ENCODE measurements at places on chromosomes 1 and 21.
A peak's percentile ranks its signal among the peaks of the same experiment; 100 is the strongest.

DNA sequence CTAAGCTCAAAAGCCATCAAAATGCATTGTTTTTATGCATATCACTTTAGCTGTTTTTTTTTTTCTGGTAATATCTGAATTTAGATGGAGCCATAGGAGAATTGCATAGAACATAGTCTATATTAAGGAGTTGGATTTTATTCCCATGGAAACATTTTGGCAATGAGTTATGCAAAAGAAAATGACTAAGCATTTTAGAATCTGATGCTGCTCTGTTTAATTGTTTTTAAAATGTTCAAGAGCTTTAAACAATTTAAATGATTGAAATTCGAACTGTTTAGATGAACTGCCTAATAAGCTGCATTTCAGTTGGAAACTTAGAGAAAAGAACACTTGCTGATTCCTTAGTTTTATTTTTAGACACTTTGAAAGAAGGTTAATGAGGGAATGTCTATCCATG is 1531.5 kb upstream of the B3GALT2 start:
- no peak for DNase-seq

GRCh38 chr1:169949139-169949538 is 55.4 kb upstream of the SCYL3 start:
- DNase-seq: no peak

DNA sequence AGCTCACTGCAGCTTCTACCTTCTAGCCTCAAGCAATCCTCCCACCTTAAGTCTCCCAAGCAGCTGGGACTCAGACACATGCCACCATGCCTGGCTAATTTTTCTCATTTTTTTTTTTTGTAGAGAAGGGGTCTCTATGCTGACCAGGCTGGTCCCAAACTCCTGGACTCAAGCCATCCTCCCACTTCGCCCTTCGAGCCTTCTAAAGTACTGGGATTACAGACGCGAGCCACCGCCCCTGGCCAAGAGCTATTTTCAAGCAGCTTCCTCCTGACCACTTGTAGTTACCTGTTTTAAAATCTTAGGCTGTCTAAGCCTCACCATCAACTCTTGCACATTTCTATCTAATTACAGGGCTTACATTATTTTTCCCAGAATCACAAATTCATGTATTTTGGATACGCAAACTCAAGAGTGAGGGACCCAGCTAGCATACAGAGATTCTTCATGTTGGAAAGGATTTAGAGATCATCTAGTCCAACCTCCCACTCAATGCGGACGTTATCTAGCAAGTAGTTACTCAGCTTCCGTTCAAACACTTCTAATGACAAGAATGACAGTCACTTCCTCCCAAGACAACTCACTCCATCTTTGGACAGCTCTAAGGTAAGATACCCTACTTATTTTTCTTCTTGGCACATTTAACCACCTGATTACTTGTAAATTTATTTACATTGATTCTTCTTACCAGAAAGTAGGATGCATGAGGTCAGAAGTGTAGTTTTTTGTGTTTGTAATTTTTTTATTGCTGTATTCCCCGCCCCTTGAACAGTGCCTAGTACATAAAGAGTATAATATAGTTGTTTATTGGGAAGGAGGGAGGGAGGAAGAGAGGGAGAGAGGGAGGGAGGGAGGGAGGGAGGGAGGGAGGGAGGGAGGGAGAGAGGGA is 65.4 kb downstream of the LUZP1 start:
- DNase-seq: no peak

DNA sequence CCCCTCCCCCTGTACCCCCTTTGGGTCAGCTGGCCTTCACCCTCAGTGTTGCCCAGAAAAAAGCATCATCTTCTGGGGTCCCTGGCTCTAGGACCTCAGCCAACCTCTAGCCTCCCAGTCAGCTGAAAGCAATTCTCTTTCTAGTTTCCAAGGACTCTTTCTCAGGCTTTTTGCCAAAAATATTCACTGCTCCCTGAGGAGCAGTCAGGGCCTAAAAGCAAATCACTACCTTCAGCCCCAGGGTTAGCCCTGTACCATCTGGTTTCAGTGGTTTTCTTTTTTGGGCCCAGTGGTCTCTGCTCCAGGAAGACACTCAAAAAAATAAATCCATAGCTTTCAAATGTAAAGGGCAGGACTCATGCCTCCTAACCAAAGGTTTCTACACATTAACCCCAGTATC is 3.1 kb upstream of the LMOD1 start:
- DNase-seq: no peak

- no peak for DNase-seq
These were observed 75.4 kb downstream of the RUNX1 start for GRCh38 chr21:34973685-34974084.

GRCh38 chr1:71045463-71046028 is 2.1 kb downstream of the PTGER3 start:
- DNase-seq: no peak

GRCh38 chr1:159895286-159895685 is 4.7 kb downstream of the CFAP45 start:
- no peak for DNase-seq

GRCh38 chr1:230504310-230504709 is 78.2 kb upstream of the PGBD5 start:
- DNase-seq: no peak

DNA sequence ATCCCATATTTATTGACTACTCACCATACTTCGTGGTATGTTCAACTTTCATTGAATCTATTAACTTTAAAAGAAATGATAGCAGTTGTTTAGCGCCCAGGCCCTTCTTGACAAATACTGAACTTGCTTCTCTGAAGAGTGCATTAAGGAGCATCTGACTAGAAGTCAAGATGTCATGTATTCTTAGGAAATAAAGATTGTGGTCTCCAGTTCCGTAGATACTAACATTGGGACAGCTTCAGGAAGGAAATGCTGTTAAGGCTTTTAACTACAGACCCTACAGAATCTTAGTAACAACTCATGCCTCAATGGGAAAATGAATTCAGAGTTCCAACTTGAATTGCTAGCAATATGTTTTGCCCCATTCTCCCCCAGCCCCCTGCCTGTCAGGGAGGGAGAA is 14.8 kb downstream of the LYST start:
- DNase-seq: no peak

DNA sequence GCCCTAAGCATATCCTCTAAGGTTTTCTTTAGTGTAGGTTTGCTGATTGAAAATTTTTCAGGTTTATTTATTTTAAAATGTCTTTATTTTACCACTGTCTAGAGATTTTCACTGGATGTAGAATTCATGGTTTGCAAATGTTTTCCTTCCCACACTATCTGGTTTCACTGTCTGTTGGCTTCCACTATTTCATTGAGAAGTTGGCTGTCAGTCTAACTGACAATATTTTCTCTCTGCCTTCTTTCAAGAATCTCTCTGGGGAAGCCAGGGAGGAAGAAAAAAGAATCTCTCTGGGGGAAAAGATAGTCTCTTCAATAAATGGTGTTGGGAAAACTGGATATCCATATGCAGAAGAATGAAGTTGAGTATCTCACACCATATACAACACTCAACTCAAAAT is 226.0 kb downstream of the COP1 start:
- DNase-seq: no peak

DNA sequence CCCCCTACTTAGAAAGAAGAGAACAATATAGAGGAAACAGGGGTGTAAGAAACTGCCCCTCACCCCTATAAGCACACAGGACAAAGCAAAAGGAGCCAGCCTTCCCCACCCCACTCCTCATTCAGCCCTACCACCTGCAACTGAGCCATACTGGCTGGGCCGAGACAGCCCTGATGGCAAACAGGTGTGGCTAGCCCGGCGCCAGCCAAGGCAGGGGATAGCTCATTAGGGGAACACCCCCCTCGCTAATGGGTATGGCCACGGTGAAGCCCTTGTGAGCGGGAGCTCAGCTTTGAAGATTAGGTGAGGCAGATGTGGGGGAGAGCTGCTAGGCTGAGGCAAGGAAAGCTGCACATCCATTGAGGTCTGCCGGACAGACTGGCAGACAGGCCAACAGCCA is 65.5 kb downstream of the ERI3 start:
- no peak for DNase-seq

DNA sequence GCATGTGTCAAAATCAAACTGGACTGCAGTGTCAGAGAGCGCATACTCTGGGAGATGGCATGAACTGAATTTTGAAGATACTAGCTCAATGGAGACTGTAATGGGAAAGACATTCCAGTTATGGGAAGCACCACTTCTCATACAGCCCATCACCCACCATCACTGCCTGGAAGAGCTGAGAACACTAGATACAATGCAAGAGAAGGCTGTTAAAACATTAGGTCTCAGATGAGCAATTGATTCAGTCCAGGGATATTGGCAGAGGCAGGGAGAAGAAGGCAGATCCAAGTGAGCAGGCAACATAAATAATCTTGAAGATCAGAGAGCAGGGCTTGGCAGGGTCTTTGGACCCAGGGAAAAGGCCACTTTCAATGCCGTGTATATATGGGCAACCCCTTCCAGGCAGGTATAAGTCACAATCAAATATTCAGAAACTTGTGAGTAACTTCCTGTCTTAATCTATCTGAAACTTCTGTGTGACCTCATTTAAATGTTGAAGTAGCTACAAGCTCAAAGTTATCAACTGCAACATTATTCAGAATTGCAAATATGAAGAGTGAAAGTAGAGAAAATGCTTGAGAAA is 290.3 kb upstream of the SGIP1 start:
- no peak for DNase-seq

- DNase-seq: no peak
These were observed 251.0 kb downstream of the RHOU start for GRCh38 chr1:228986093-228986904.

DNA sequence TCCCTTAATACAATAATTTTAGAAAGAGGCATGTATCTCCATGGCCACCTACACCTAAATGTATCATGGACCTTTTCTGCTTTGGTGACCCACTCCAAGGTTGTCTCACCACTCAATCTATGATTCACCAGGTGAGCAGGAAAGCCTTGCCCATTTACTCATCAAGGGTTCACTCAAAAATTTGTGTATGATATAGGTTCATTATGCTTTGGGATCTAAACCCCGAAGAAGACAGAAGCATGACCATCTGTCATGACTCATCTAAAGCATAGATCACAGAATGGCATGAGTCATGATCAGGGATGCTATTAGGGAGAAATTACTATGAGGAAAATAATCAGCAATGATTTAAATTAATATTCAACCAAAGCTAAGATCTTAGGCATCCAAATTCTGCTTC is 38.5 kb downstream of the PYHIN1 start:
- DNase-seq: no peak

- DNase-seq: no peak
These were observed 79.2 kb downstream of the NRDC start for GRCh38 chr1:51799372-51799771.

GRCh38 chr1:145708063-145708462 is 895 bp upstream of the PDZK1 start:
- no peak for DNase-seq

- peak; percentile 27 for DNase-seq
These were observed 4.3 kb upstream of the MIIP start for GRCh38 chr1:12015001-12015491.

- no peak for DNase-seq
These were observed 56.2 kb upstream of the SLC16A1 start for GRCh38 chr1:113012149-113012548.

GRCh38 chr1:229434005-229434640 is at the start of gene ACTA1:
Gene ACTA1, minus strand, starts transcription at chr1:229434094. Its CDS starts 979 bp downstream, at chr1:229433115.
- no peak for DNase-seq

- no peak for DNase-seq
These were observed 35.4 kb downstream of the IGSF21 start for GRCh38 chr1:18142969-18143368.

- DNase-seq: no peak
These were observed 35.5 kb downstream of the CRP start for GRCh38 chr1:159678939-159679338.

DNA sequence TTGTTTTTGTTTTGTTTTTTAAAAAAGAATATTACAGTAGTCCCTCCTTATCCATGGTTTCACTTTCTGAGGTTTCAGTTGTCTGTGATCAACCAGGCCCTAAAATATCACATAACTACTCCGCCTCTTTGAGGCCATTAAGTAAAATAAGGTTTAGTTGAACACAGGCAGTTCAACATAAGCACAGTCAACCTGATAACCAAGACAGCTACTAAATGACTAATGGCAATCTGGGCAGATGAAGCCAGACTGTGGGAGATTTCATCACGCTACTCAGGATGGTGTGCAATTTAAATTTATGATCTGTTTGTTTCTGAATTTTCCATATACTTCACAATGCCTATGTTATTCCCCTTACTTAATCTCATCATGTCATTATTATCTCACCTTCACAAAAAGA is 30.1 kb downstream of the LDLRAD1 start:
- DNase-seq: no peak

Measured in GM03348 (cell line).